A549 treated with AZD2906 at 1 μM for 4 hours (cell line): ENCODE measurements at places on chromosomes 4 and X. TPM values are rescaled to one million over a fixed set of nuclear protein-coding genes. Genes with fewer than 3 reads are reported as not detected.

Gene RBM46
- not detected in 5 replicates for total RNA-seq

Gene UBQLN2
- 21.1 to 22.8 TPM (median 22.3 TPM) in 5 replicates for total RNA-seq

Gene CSN1S1
- not detected in 5 replicates for total RNA-seq

Gene CXCL9
- total RNA-seq, result not detected in 5 replicates

Gene BST1
- 14.2 to 19.0 TPM (median 15.5 TPM) in 5 replicates for total RNA-seq

Gene PABPC5
- total RNA-seq, result 0.06 TPM in 1 of 5 replicates, not detected in the others

Gene KDR
- total RNA-seq, result 0.07 to 0.14 TPM (median 0.10 TPM) in 5 replicates

Gene PABPC1L2A
- total RNA-seq, result not detected in 5 replicates
